Fibroblast of upper back skin (primary cell): ENCODE measurements at places on chromosomes 5 and 9.

DNA sequence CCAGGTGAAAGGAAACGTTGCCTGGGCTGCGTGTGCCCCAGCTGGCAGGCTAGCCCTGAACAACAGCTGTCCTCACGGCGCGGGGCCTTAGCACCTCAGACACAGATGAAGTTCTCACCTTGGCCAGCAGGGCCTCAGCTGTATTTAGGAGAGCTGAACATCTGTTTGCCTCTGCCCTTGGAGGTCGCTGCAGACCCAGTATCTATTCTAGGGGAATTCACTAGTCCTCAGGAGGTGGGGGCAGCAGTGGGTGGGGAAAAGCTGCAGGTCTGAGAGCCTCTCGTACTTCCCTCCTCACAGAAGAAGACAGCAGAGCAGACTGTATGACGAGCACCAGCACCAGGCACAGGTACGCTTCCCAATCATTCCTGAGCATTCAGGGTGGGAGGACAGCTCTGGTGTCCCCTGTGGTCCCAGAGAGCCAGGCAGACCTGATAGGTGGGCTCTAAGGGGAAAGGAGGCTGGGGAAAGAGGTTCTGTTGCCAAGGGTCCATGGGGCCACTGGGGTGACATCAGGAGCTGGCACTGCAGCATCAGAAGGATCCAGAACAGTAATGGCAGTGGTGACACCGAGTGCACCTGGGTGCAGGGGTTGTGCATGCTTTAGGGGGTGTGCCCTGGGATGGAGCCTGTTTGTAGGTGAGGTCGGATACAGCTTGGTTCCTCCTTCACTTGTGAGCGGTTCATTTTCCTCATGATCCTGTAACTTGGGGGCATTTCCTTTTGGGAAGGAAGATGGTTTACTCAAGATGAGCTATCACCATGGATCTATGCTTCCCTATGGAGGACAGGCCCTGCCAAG is 13.8 kb downstream of the CD74 start:
- no peak for DNase-seq

- DNase-seq: peak; percentile 53
Measured at GRCh38 chr9:131709771-131710431, 30.0 kb downstream of the RAPGEF1 start.

- no peak for DNase-seq
Measured at GRCh38 chr5:149800633-149801032, 70.5 kb downstream of the PPARGC1B start.

GRCh38 chr9:136463578-136463977 is 19.3 kb downstream of the SEC16A start:
- DNase-seq: no peak

DNA sequence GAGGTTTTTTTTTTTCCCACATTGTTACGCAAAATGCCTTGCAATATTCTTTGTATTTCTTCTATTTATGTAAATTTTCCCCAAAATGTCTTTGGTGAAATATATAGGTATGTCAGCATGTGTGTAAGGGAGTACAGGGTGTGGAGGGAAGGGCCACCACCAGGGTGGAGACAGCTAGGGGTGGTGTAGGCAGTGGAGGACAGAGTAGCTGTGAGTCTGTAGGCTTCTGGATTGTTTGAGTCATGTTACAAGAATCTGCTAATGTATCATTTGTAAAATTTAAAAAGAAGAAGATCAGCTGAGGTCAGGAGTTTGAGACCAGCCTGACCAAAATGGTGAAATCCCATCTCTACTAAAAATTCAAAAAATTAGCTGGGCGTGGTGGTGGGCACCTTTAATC is 175.5 kb downstream of the NXNL2 start:
- no peak for DNase-seq

GRCh38 chr5:101976933-101977332 is 319.2 kb downstream of the SLCO4C1 start:
- DNase-seq: no peak

- DNase-seq: no peak
Measured at GRCh38 chr9:20670395-20670794, 13.7 kb upstream of the FOCAD start.

DNA sequence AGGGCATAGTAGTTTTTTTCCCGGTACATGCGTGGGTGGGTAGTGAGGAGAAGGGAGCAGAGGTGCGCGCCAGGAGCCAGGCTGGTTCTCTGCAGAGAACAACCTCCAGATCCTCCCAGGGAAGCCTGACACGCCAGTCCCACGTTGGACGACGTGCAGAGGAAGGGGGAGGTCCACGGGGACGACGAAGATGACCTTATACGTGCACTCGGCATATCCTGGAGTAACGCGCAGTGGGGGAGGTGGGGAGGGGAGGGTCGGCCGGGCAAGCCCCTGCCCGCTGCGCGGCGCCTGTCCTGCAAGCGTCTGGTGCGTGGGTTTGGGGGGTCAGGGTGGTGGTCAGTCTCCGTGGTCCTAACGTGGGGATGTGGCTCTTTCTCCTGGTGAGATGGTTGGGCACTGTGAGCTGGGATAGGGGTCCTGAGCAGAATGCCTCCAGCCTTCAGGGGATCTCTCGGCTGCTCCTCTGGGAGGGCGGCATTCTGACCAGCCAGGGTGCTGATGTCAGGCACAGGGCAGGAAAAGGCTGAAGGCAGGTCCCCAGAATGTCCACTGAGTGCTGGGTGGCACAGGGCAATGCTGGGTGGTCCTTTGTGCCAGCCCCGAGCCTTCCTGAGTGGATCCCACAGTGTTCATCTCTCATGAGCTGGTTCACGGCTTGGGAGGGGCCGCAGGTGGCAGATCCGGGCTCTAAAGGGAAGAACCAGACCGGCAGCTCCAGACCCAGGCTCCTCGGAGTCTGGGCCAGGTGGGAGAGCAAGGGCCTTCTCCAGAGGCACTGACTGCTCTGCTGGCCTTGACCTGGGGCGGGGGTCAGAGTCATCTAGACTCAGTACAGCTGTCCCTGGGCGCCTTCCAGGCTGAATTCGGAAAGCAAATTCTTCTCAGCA is 10.5 kb upstream of the SCGB3A1 start:
- DNase-seq: no peak

DNA sequence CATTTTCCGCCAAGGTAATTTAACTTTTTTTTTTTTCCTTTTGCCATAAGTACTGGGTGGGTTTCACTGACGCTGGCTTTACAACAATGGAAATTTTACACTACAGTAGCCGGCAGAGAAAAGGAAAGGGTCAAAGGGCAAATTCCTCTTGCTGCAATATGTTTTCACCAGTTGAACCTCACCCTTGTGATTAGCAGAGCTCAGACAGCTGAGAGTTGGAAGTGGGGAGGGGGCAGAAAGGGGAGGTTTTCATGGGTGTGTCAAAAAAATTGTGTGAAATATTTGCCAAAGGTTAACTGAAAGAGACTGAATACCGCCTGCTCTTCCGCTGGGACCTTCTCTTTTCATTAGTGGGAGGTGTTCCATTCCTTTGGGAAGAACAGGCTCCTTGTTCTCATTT is 296.9 kb downstream of the ADAMTS6 start:
- no peak for DNase-seq

- peak; percentile 46 for DNase-seq
Measured at GRCh38 chr9:13962006-13962405, 351.9 kb downstream of the NFIB start.
